ENCODE measurements at places on chromosomes 2 and 18. TPM values are rescaled to one million over a fixed set of nuclear protein-coding genes. Genes with fewer than 3 reads are reported as not detected.

The MOGAT1 gene
- total RNA-seq, result 0.38 TPM

DNA sequence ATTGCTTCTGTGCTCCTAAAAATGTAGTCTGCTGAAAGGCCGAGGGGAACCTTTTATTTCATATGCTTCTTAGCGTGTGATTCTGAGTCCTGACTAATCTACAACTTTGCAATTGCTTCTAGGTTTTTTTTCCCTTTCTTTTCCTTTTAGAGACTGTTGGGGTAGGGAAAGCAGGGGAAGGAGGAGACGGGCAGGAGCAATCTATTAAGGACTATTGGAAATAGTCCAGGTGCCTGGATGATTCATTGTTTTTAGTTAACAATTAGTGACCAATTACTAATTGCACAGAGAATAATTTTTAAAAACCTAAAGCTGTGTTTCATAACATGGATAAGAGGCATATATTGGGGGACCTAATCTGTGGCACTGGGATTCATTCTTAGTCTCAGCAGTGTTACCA is 49.4 kb upstream of the STON1 start:
- DNase-seq, result no peak

The LIMS4 gene
- total RNA-seq, result 3.7 TPM

DNA sequence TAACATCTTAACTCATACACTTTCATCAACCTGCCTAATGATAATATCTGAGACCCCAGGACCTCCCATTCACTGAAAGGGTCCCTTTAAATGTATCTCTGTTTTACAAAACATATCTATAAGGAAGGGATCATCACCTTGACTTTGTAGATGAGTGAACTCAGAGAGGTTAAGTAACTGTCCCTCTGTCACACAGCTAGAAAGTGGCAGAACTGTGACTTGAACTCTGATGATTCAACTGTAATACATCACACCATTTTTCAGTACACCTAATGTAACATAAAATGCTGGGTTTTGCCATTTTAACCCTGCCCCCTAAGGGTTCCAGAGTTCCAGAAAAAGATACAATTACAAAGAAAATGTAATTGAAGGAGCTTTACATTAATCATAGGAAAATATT is 234.6 kb downstream of the ZEB2 start:
- DNase-seq, result no peak

The STAT4 gene
- total RNA-seq, result 0.76 TPM

DNA sequence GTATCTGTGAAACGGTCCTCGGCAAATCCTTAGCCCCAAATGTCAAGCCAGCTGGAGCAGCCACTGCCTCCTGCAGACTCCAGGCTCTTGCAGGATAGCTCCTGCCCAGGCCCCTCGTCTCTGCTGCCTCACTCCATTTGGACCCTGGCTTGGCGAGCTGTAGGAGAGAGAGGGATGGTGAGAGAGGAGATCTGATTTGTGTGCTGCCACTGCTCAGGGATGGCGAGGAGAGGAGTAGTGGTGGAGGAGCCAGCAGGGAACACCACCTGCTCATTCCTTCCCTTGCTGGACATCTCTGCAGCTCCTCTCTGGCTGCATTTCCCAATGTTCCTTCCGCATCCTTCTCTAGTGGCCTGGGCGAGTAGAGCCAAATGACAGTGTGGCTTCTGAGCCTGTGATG is 109.1 kb upstream of the NCK2 start:
- DNase-seq, result no peak
